ENCODE measurements at places on chromosomes 12 and 14.

DNA sequence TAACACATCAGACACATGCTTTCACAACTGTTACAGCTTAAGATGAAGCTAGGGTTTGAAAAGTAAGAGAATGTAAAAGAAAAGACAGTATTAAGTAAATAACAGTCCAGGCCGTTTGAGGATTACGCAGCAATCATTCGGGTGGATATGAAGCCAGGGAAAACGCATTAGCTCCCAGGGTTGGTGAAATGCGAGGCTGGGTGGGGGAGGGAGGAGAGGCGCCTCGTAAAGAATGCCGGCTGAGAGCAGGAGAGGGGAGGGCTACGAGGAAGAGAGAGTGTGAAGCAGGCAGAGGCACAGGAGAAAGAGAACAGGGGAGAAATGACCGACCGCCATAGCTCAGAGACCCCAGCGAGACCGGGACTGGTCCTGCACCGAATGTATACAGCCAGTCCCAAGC, 73.0 kb downstream of the IQSEC3 start:
- DNase-seq, result no peak

DNA sequence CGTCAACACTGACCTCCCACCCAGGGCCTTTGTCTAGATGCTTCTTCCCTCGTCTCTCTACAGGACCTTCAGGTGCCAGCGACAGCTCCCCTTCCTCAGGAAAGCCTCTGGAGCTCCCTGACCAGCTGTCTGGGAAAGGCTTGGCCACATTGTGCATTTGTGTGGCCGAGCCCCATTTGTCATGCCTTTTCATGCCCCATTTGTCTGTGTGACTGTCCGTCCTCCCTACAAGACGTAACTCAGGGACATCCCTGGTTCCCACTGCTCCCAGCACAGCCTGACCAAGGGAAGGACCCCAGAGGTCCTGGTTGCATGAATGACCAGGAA, 23.8 kb downstream of the ZFYVE21 start:
- no peak for DNase-seq

DNA sequence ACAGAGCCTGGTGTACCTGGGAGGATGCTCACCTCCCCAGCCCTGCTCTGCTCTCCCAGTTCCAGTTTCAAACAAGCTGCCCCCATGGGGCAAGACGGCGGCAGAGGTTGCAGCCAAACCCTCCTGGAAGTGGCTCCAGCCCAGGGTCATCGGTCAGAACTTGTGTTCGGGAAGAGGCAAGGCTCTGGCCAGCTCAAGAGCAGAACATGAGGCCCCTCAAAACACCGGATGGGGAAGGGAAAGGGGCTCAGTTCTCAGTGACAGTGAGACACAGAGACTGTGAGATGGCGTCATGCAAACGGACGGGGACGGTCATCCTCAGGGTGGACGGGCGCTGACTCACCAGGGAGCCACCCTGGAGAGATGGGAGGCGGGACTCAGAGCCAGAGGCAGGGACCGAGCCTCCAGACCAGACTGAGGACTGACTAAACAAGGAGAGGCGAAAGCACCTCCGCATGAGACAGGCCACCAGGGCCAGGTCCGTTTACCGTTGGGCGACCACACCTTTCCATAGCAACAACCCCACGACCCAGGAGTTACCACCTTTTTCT, 63.9 kb upstream of the GALNT9 start:
- no peak for DNase-seq

DNA sequence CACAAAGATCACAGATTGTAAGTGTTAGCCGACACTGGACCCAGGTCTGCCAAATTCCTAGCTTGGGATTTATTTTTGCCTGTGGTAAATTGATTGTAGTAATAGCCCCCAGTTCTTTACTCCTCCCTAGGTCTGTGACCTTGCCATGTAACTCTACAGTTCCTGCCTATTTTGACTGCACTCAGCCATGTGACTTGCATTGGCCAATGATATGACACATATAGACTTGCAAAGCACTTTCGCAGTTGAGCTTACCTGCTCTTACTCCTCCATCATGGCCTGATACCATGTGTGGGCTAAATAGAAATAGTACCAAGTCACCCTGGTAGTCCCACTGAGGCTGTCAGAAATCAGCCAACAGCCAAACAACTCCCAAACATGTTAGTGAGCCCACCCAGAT, 240.3 kb downstream of the DUSP6 start:
- DNase-seq, result no peak

- DNase-seq, result peak; percentile 26
These were observed 63.9 kb downstream of the AACS start for GRCh38 chr12:125129179-125129571.

DNA sequence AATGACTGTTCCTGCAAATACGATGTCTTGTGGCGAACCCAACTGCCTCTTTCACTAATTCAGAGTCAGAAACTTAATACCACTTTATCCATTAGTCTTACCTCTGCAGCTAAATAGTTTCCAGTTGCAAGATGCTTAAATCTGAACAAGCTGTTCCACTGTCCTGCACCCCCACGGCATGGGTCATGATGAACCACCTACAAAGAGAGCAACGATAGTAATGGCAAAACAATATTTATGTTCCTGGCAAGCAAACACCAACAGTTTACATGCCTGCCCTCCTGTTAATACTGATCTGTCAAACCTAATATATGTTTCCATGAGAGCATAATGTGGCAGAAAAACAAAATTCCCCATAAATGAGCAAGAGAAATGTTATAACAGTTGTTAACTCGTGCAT, 121.9 kb downstream of the ITPR2 start:
- no peak for DNase-seq

DNA sequence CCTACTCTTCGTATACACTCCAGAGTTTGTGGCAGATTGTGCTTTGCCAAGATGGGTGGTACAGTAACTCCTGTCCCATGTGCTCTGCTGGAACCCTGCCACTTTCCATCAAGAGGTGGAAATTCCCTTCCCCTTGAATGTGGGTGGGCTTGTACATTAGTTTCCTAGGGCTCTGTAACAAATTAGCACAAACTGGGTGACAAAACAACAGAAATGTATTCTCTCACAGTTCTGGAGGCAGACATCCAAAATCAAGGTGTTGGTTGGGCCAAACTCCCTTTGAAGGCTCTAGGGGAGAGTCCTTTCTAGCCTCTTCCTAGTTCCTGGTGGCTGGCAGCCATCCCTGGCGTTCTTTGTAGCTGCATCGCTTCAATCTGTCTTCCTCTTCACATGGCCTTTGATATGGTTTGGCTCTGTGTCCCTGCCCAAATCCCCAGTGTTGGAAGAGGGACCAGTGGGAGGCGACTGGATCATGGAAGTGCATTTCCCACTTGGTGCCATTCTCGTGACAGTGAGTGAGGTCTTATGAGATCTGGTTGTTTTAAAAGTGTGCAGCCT, 117.5 kb downstream of the VRK1 start:
- DNase-seq, result no peak

DNA sequence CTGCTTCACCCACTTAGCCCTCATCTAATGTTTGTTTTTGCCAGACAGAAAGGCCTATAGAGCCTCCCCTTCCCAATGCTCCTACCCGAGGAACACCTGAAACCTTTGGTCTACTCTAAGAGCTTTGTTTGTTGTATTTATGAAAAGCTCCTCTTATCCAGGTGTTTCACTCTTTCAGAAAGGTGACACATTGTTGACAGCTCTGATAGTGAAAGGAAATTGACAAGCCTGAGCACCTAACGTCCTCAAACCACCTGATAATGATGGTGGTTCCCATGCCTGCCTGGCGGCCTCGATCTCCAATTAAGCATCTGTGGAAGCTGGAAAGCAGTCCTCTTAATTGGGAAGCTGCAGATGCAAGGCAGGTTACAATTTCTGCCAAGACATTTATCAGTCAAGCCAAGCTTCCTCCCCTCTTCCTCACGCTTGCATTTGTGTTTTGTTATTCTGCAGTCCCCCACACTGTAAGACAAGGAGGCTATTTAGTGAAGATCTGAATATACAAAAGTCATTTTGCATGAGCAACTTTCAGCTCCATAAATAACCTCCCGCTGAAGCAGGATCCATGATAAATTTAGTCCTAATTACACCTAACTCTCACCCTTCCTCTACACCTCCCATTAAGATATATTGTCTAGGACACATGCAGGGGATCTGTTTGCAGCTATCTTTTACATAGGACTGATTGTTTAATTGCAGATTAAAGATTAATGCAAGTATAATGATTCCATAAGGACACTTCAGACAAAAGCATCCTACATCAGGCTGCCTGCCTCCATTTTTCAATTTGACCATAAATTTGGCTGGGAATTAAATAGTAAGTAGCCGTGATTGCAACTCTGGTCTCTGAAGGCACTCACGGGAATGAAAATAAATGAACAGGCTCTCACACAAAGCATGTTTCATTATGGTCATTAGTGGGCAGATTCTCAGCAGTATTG, 288.6 kb downstream of the PDZRN4 start:
- DNase-seq, result no peak

- no peak for DNase-seq
These were observed 186.2 kb downstream of the PELI2 start for GRCh38 chr14:56304456-56304855.

GRCh38 chr12:94875525-94875924, 128.0 kb downstream of the NDUFA12 start:
- DNase-seq, result no peak

DNA sequence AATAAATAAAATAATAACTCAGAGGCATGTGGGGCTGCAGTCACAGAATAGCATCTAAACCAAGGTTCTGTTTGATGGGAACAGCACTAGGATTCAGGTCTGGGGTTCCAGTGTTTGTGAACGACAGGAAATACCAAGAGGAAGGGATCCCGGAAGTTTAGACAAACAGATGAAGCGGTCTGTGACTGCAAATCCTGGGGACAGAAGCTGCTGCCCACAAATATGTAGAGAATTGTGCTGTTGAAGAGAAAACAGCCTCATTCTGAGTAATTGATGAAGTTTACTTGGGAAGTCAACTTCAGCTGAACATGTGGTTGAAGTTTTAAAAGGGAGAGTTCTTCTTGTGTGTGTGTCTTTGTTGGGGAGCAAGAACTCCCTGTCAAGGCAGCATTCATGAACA, 98.4 kb upstream of the TBX5 start:
- no peak for DNase-seq

- no peak for DNase-seq
These were observed 97.6 kb upstream of the SCAF11 start for GRCh38 chr12:46087916-46088439.

DNA sequence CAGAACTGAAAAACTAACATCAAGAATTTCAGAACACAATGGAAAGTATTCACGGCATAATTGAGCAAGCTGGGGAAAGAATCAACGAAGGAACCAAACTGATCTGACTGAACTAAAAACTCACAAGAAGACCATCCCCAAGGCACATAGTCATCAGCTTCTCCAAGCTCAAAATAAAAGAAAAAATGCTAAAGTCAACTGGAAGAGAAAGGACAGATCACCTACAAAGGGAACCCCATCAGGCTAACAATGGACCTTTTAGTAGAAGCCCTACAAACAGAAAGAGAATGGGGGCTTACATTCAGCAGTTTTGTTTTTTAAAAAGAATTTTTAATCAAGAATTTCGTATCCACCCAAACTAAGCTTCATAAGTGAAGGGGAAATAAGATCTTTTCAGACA, 11.7 kb downstream of the TAS2R50 start:
- DNase-seq, result no peak

DNA sequence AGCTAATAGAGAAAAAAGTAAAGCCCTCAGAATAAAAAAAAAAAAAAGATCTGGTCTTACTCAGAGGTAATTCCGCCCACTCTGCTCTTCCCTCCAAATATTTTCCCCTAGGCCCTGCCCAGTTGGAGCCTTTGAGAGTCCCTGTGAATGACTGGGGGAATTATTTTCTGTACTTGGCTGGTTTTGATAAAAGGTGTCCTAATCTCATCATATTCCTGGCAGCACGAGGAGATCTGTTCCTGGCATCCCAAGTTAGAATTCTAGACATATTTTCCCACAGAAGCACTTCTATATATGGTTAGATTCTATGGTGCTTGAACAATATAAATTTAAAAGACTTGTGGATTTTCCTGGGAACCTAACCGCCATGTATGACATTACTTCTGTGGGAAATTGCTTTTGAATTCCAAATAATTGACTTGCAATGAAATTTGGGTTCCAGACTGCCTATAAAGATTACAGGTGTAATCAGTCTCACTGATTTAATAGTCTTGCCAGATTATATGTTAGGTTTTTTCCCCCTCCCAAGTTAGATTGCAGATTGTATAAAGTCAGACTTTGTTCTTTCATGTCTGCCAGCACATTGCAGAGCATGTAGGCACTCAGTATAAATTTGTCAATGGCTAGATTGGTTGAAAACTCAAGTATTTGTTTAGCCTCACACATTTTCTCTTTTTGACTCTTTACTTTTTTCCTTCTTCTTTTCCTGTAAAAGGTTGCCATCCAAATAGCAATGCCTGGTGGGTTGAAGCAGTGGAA, 12.3 kb downstream of the GPX2 start:
- DNase-seq, result no peak

DNA sequence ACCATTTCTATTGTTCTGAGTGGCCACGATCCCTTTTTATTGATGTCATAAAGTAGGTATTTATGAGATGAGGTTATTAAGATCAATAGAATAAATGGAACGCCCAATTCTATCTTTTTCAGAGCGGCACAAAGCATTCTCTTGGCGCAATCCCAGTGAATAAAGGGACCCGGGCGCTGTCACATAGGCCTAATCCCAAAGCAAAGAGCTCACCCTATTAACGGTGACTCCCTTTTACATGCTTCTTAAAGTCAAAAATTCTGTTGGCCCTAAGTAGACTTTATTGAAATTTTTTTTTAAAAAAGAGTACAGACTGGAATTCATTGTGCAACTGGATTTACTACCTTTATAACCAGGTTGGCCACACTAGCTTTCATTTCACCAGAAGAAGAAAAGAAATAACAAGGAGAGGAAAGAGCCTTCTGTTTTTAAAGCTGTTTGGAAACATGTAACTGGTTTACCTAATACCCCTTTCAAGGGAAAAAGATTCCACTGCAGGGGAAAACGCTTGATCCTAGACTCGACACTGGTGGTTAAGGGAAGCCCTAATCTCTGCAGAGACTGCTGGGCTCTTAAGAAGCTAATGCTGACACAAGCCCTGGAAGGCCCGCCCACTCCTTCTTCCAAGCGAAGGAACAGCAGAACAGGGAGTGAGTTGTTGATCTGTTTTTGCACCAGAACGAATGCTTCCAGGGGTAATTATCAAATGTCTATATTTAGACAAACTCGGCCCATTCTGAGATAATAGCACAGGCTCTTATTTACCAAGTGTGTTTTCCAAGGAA, 381.2 kb downstream of the BCL11B start:
- peak; percentile 19 for DNase-seq

GRCh38 chr14:60311417-60311816, 62.4 kb downstream of the PPM1A start:
- DNase-seq, result no peak

DNA sequence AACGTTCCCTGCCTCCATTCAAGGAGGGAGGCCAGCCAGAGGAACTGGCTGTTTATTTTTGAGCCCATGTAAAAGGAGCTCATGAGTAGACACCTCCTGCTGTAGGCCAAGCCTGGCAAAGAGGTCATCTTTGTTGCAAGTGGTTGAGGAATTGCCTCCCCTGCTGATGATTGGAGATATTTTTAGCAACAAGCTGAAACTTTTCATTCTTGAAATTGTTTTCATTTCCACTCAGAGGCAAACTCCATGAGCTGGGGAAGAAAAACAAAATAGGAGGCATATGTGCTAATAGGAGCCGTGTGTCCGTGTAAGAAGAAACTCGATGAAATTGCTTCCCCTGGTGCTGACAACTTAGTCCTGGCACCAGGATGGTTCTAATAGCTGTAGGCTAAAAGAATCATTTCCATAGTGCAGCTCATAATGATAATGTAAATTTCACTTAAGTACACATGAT, 440.1 kb upstream of the FAR2 start:
- DNase-seq, result no peak

- DNase-seq, result no peak
These were observed 44.8 kb upstream of the NR2C1 start for GRCh38 chr12:95118138-95118787.

- no peak for DNase-seq
These were observed 153.0 kb downstream of the PCNX1 start for GRCh38 chr14:71060274-71060673.

- no peak for DNase-seq
These were observed 56.5 kb downstream of the EGLN3 start for GRCh38 chr14:33894339-33894738.

All from head of caudate nucleus (tissue), 42 donors.